ENCODE measurements at places on chromosomes 7 and 10.

DNA sequence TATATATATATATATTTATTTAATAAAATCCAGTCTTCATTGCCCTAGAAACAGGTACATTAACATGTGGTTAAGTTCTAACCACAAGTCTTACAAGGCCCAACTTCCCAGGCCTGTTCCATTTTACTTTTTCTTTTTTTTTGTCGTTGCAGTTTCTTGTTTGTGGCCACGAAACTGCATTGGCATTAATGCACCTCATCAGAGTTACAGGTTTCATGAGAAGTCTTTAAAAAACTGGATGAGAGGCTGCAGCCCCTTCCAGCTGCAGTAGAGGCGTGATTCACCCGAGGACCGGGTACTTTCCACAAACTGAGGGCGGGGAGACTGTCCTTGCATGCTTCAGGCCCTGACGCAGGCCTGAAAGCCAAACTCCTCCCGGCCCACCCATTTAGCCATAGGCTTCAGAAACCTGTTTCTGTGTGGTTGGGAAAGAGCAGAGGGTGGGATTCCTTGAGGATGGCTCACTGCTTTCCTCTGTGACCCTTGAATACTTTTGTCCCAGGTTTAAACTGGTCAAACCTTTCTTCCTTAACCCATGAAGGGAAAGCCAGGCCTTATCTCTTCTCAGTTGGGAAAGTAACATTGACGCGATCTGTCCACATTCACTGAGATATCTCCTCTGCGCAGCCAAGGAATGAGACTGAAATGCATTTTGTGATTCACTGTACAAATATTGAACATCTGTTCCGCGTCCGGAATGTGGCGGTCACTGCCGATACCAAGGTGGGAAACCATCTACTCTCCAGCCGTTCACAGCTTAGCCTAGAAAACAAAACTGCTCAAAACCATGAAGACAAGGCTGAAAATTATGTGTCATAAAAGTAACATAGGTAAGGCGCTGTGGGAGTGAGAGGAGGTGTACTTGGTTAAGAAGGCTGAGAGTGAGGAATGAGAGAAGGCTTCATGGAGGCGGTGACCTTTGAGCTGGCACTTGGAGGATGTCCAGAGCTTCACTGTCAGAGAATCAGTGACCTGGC lies 311.7 kb downstream of the GATA3 start:
- DNase-seq = no peak

DNA sequence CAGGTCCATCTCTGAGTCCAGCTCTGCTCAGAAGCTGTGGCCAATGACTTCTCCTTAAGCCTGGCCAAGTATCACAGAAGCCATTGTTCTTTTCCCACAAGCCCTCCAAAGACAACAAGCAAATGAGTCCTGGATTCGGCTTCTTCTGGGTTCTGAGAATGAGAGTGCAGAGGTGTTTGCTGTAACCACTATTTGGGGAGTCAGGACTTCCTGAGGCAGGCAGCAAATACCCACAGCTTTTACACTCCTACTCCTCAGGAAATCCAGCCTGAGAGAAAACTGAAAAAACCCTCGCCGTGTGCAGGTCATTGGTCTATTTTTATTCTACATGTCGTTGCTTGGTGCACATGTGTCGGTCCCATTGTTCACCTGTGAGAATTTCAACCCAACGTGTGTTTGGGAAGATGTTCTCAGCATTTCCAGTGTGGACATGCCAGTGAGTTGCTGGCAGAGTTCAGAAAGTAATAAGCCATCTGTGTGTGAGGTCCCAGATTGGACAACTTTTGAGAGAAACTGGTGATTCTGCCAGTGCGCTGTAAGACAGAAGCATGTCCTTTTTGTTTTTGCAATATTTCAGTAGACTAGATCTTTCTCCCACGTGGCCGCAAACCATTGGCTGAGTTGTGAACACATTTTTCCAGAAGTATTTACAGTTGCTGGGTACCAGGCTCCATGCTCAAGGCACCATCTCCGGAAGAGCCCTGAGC lies 121.6 kb upstream of the LYZL2 start:
- no peak for DNase-seq

- no peak for DNase-seq
These were observed 465.9 kb upstream of the CELF2 start for GRCh38 chr10:10551596-10552301.

GRCh38 chr7:2274666-2275065 lies 32.6 kb downstream of the NUDT1 start:
- DNase-seq = no peak

DNA sequence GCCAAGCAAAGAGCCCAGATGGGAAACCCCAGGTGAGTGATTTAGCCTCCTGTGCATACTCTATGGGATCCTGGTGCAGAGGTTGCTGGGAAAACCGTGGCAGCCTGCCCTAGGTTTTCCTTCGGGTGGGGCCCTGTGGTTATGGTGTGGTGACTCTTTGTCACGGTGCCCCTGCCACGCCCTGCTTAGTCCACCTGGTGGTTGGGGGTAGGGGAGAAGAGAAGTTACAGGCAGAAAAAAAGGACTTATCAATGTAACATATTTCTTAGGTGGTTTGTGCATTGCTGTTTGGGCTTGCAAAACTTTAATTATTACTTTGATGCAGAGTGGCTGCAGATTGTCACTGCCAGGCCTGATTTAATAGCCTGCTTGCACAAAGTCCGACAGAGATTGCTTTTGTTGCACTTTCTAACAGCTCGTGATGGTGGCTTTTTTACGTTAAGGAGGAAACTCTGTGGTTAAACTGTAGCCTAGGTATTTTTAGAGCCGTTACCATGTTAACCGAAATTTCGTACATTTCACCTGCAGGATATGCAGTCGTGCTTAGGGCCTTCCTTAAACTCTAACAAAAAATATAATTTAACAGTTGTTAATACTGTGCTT lies 197.4 kb downstream of the RNLS start:
- peak; percentile 35 for DNase-seq

DNA sequence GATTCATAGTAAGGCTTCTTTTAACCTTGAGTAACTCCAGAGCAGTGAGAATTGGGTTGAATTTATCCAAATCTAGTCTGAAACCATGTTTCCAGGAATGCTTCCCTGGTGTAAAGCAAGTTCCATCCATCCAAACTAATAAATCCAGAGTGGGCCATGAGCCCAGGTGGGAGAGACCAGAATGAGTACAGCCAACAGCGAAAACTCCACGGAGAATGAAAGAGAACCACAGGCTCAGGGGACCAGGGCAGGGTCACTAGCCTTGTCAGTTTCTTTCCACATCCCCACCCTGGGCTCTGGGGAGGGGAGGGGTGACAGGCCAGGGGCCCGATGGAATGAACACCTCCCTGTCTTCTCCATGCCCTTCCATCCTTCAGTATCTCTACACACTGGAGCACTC lies 180.1 kb downstream of the NEURL1 start:
- DNase-seq = no peak

DNA sequence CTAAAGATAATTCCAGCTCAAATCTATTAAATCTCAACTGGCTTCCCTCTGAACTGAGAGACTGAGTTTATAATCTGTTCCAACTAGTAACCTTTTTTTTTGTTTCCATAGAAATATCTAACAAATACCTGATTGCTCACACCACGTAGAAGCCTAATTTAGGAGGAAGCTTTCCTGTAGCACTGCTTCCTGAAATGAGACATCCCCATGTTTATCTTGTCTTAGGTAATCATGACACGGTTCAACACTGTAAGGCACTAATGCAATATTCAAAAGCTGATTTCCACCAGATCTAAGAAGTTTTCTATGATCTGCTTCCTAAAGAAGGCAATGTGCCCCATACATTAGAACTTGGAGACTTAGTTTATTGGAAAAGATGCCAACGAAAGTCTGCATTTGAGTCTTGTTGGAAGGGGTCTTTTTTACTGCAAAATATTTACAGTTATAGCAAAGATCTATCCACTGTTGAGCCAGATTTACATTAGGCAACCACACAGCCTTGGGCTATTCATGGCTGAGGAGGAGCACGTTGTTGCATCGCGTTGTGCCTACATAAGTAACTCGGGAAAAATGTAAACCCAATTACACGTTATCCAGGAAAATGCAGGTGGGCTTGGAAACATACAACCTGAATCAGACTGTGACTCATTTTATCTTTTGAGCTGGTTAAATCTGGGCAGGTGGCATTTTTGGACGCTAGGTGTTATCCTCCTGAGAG lies 66.3 kb downstream of the VIPR2 start:
- no peak for DNase-seq

GRCh38 chr7:152369518-152369917 lies 66.3 kb downstream of the KMT2C start:
- DNase-seq = no peak

- DNase-seq = no peak
These were observed 123.8 kb upstream of the RET start for GRCh38 chr10:42952931-42953683.

DNA sequence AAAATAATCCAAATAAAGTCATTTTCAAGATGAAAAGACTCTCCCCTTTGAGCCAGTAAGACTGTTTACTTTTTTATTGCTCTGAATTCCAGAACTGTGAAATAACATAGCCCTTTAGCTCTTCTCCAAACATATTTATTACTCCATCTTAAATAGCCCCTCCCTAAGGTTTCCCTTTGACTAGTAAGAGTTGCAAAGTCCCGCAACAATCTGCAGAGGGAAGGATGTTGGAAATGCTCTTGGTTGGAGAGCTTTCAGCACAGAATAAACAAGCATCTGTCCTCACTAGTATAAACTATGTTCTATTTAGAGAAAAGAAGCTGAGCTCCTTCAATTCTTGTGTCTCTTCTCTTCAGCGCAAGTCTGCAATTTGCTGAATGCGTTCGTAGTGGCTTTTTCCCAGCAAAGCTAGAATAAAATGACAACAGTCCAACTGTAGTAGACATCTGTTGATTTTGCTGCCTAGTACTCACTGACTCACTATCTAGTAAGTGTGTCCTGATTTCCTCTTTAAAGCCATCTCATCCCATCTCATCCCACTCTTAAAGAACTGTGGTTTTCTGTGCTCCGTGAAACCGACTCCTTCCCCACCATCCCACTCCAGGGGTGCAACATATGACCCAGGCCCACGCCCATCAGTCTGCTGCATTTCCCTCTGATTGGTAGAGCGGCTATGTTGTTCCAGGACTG lies 104.0 kb downstream of the FAM107B start:
- DNase-seq = no peak

DNA sequence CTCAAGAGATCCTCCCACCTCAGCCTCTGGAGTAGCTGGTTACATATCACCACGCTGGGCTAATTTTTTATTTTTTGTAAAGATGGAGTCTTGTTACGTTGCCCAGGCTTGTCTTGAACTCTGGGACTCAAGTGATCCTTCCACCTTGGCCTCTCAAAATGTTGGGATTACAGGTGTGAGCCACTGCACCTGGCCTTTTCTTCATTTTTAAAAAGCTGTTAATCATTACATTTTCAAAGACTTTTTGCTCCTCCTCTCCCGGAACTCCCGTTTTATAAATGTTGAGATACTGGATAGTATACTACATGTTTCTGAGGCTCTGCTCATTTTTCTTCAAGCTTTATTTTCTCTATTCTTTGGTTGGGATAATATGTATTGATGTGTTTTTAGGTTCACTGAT lies 16.4 kb downstream of the AOAH start:
- DNase-seq = no peak

Measured in NCI-H526 (cell line).